Stimulated activated CD4-positive, alpha-beta T cell treated with anti-CD3 and anti-CD28 coated beads, Interleukin-4, amount 100 ng/mL, for 48 hours (primary cell): ENCODE measurements at places on chromosomes 5 and 9.
A peak's percentile ranks its signal among the peaks of the same experiment; 100 is the strongest.

DNA sequence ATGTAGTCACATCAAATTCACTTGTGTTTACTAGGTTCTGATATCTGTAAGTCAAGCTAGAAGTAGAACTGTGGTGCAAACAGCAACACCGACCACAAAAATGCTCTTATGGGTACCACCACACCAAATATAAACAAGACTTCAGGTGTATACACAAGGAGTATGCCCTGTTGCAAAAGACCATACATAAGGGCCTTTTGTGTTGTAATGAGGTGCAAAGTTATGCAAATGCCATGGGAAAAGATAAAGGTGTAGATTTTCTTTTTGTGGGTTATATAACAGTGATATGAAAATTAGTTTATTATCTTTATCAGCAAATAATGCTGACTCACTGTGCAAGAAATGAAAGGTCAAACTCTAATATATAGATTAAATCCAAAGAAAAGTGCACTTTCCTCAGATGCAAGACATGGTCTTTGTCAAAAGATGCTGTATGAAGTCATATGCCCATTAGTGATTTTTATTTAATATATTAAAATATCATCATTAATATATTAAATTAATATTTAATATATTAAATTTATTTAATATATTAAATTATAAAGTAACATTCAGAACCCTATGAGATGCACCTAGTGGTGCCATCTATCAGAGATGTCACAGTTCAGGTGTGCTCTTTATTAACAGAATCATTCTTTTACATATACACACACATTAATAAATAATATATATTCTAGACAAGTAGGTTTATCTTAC is 26.7 kb upstream of the ALDH1A1 start:
- DNase-seq = no peak

GRCh38 chr9:37284636-37285035 is 137.9 kb upstream of the GRHPR start:
- DNase-seq = no peak

- DNase-seq = peak; percentile 29
Observed at GRCh38 chr5:178839319-178839704, 20.4 kb upstream of the ZNF354B start.

- no peak for DNase-seq
Observed at GRCh38 chr5:68418680-68419079, 203.1 kb downstream of the PIK3R1 start.

DNA sequence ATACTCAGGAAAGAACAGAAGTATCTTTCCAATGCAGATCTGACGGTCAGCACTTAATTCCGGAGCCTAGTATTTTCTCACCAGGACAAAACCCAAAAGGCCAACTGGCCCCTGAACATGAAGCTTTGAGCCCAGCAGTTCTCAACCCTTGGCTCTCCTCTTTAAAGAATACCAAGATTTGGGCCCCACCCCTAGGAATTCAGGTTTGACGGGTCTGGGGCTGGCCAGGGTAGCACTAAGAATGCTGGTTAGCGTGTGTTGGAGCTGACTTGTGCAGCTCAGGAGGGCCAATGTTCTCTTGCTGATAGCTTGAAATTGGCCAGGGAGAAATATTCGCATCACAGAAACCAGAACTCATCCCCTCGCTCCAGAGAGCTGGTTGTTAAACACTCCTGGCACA is 88.3 kb upstream of the PTCH1 start:
- DNase-seq = no peak

GRCh38 chr5:178280631-178281030 is 48.0 kb upstream of the PHYKPL start:
- DNase-seq = no peak

DNA sequence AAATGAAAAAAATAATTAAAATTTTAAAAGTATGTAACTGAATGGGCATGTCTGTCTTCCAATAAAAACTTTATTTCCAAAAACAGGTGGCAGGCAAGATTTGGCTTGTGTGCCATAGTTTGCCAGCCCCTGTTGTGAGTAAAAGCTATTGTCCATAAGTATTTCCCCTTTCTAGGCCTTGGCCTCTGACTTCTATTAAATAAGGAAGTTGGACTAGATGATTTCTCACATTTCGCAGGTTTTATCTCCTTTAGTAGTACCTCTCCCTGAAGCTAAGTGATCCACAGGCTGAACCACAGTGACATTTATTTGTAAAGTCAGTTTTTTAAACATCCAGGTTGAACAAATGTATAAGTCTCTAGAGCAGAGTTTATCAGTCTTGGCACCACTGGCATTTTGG is 41.3 kb downstream of the RECK start:
- no peak for DNase-seq

- no peak for DNase-seq
Observed at GRCh38 chr5:109911731-109912130, 222.0 kb downstream of the MAN2A1 start.

DNA sequence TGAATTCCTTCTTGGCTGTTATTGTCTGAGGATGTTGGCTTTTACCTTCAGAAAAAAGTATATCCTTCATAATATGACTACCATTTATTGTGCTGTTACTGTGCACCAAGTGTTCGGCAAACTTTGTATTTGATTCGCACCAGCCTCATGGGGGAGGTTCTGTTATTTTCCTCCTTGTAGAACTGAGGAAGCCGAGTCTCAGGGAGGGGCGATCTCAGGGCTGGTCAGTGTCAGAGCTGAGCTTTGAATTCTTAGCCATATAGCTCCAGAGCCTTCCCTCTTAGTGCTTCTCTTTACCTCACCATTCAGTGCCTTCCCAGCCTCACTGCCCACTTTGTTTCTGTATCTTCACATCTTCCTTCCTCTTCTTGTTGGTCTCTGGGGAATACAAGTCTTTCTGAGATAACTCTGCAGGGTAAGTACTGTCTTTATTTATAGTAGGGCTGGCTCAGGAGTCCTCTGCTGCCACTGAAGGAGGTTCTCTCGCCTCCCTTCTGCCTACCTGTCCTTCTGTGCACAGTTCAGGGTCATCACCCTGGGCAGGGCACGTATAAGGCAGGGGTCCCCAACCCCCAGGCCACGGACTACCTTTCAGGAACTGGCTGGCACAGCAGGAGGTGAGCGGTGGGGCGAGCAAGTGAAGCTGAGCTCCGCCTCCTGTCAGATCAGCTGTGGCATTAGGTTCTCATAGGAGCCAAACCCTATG is 48.4 kb downstream of the GALNT10 start:
- no peak for DNase-seq

- no peak for DNase-seq
Observed at GRCh38 chr5:111758284-111758628, 1.3 kb upstream of the NREP start.

GRCh38 chr9:19497276-19497675 is 88.5 kb downstream of the ACER2 start:
- DNase-seq = no peak
